ENCODE measurements at places on chromosomes 16 and 17.
A peak's percentile ranks its signal among the peaks of the same experiment; 100 is the strongest.

- DNase-seq, result no peak
These were observed 133.5 kb downstream of the RGS9 start for GRCh38 chr17:65270499-65271253.

DNA sequence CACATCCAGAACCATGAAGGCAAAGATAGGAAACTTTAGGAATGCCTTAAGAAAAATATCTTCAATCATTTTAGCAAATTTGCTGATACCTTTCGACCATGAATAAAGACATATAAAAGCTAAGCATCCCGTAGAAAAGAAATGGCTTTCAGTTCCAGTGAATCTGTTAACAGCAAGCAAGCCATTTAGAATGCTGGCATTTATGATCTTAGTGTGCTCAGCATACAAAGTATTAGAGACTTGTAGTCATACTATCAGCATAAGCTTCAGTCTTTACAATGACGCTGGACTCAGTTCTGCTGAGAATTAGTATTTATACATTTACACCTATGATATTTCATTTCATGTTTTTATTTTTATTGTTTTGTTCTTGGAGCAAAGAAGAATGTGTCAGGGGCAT, 38.7 kb downstream of the VAT1L start:
- no peak for DNase-seq

GRCh38 chr17:71926746-71927398, 193.9 kb upstream of the SOX9 start:
- DNase-seq, result no peak

GRCh38 chr17:55284001-55284884, 19.5 kb downstream of the HLF start:
- DNase-seq, result no peak

DNA sequence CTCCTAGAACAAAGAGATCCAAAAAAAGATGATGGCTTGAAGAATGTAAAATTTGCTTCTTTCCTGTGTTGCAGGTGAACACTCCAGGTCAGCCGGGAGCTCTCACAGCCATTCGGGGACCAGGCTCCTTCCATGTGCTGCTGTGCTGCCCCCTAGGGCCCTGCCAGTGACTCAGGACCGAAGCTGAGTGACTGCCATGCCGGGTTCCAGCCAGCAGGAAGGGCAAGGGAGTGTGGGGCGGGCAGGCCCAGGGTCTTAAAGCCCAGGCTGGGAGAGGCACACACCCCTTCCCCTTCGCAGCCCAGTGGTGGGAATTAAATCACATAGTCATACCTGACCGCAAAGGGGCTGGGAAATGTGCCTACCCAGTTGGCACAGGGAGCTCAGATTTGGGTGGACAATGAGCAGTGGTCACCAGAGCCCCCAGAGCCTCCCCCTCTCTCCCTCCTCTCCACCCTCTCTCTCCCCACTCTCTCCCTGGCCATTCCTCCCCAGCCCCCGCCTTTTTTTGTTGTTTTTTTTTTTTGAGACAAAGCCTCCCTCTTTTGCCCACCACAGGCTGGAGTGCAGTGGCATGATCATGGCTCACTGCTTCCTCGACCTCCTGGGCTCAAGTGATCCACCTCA, 11.5 kb downstream of the EPOP start:
- peak; percentile 88 for DNase-seq

- no peak for DNase-seq
These were observed 13.2 kb upstream of the MPRIP start for GRCh38 chr17:17028878-17029535.

DNA sequence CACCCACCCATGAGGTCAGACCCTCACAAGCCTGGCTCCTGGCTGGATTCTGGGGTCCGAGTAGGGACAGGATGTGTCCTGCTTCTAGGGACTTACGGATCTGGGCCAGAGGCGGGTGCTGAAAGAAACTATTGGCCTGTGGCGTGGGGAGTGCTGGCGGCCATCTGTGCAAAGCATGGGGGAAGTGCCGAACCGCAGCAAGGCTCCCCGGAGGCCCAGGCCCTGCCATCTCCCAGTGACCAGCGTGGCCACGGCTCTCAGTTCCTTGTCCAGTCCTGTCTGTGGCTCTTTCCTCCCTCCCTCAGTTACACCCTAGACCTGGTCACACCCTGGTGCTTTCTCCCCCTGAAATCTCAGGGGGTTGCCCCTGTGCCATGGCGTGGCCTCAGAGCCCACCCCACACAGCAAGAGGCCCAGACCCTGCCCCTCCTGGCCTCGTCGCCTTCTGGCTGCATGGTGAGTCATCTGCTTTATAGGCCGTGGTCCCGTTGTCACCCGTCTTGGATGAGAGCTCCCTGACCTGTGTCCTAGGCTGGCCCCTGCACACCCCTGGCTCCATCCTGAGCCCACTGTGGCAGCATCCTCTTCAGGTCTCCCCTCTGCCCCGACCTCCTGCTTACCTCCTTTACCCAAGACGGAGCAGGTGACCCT, 54.5 kb downstream of the PRMT7 start:
- peak; percentile 28 for DNase-seq

- no peak for DNase-seq
These were observed 1.2 kb upstream of the C17orf99 start for GRCh38 chr17:78144736-78145641.

DNA sequence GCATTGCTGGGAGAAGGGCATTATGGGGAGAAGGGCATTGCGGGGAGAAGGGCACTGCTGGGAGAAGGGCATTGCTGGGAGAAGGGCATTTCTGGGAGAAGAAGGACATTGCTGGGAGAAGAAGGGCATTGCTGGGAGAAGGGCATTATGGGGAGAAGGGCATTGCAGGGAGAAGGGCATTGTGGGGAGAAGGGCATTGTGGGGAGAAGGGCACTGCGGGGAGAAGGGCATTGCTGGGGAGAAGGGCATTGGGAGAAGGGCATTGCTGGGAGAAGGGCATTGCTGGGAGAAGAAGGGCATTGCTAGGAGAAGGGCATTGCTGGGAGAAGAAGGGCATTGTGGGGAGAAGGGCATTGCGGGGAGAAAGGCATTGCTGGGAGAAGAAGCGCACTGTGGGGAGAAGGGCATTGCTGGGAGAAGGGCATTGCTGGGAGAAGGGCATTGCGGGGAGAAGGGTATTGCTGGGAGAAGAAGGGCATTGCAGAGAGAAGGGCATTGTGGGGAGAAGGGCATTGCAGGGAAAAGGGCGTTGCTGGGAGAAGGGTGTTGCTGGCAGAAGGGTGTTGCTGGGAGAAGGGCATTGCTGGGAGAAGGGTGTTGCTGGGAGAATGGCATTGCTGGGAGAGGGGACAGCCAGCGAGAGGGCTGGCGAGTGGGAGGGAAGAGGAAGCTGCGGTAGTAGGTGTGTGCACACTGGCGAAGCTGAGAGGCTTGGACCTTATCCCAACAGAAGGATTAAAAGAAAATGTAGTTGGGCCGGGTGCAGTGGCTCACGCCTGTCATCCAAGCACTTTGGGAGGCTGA, 4.6 kb upstream of the PYDC1 start:
- DNase-seq, result no peak

DNA sequence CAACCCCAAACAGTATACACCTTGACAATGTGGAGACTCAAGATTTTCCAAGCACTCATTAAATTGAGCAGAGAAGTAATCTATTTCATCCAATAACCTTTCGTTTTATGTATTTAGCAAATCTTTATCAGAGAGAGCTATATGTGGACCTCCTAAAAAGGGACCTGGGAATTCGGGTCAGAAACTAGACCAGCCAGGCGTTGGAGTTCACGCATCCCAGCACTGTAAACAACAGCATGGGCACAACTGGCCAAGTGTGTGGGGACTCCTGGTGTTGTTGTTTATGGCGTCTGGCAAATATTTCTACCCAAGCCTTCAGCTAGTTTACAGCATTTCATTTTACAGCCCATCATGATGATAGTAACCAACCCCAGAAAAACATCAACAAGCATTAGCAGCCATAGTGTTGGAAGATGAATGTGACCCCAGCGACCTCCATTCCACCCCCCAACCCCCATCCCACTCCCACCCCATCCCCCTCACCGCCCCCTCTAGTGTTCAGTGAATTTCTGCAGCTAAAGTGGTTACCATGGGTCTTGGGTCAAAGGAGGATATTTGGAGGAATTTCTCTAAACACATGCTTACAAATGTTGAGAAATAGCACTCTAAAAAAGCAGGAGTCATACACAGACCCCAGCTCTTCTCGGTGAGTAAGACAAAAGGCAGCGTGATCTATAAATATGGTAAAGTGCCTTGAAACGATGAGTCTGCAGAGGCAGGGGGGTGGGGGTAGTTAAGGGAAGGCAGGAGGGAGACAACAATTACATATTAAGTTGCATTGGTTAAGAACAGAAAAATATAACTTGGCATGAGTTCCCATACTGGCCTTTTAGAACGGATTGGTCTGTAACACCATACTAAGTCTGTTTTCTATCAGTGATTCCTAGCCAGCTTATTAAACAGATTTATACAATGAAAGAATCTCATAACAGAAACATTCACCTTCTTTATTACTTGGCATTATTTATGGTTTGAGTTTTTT, 91.4 kb upstream of the TBX2 start:
- DNase-seq, result no peak

- no peak for DNase-seq
These were observed 66.6 kb upstream of the CHMP6 start for GRCh38 chr17:80924807-80925610.

- peak; percentile 82 for DNase-seq
These were observed 124.1 kb upstream of the TNRC6C start for GRCh38 chr17:77834170-77835115.
